ENCODE measurements at places on chromosomes 6 and 20. TPM values are rescaled to one million over a fixed set of nuclear protein-coding genes. Genes with fewer than 3 reads are reported as not detected.

The TDRD6 gene
- not detected for total RNA-seq

The PLA2G7 gene
- total RNA-seq, result 0.06 TPM

The BAG2 gene
- 7.6 TPM for total RNA-seq

The SLA2 gene
- 0.14 TPM for total RNA-seq

The KCNK16 gene
- total RNA-seq, result not detected

The FKBP1C gene
- total RNA-seq, result 2.1 TPM

The HAO1 gene
- total RNA-seq, result not detected

The MRAP2 gene
- 1.8 TPM for total RNA-seq

The R3HDML gene
- total RNA-seq, result 0.16 TPM

All from A549 treated with Hydrocortisone at 1 μM for 4 hours (cell line).